ENCODE measurements at places on chromosomes 16 and 17.

DNA sequence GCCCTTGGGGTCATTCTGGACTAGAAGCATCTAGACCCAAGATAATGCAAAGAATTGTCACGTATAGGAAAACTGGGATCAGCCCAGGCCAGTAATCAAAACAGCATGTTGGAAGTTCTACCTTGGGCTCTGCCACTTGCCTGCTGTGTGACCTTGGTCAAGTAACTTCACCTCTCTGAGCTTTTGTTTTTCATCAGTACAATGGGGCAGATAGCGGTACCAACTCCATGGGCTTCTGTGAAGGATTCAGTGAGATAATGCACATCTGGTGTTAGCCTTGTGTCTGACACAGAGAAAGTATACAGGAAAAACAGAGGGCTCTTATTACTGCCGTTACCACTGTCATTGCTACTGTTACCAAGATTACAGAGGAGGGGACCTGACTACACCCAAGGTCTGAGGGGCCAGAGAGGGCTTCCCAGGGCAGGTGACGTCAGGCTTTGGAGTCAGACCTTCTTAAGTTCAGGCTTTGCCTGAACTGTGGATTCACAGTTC is 24.6 kb downstream of the CMIP start:
- DNase-seq, result no peak

GRCh38 chr16:56670620-56670934 is 963 bp downstream of the MT1H start:
- no peak for DNase-seq

DNA sequence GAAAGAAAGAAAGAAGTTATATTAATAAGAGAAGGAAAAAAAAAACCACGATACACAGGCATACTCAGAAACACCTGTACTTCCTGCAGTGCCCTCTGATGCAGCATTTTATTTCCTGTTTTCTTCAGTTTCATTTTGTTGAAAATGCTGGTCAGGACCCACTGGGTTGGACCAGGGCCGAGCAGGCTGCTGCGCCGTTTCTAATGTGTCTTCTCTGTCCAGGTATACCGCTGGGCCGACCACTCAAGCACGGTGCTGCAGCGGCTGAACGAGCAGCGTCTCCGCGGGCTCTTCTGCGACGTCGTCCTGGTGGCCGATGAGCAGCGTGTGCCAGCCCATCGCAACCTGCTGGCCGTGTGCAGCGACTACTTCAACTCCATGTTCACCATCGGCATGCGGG is 8.3 kb downstream of the KLHL36 start:
- DNase-seq, result no peak

GRCh38 chr16:67082100-67082499 is 27.6 kb upstream of the PHAF1 start:
- DNase-seq, result no peak

GRCh38 chr17:50508573-50509460 is 578 bp downstream of the MYCBPAP start:
- DNase-seq, result no peak

DNA sequence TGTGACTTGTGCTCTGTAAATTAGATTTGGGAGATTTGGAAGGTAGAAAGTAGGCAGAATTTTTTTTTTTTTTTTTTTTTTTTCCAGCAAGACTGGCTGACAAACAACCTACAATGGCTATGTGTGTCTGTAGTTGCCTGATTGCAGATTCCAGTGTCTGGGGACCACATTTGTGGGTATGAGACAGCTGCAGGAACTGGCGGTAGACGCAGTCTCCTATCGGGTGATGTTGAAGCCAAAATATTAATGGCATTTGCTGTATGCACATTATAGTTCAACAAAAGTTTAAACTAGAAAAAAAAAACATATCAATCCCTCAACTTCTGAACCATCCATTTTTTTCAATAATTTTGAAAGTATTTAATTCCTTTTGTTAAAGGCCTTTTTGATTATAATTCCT is 665.2 kb downstream of the TOX3 start:
- DNase-seq, result no peak

GRCh38 chr17:10635290-10635689 is 21.8 kb downstream of the MYH3 start:
- no peak for DNase-seq

GRCh38 chr16:53172517-53172916 is 117.7 kb downstream of the CHD9 start:
- no peak for DNase-seq

- DNase-seq, result peak; percentile 57
Observed at GRCh38 chr17:77372444-77373298, 231.9 kb downstream of the SEC14L1 start.

GRCh38 chr17:2207815-2208515 is 95.6 kb downstream of the SMG6 start:
- DNase-seq, result no peak

DNA sequence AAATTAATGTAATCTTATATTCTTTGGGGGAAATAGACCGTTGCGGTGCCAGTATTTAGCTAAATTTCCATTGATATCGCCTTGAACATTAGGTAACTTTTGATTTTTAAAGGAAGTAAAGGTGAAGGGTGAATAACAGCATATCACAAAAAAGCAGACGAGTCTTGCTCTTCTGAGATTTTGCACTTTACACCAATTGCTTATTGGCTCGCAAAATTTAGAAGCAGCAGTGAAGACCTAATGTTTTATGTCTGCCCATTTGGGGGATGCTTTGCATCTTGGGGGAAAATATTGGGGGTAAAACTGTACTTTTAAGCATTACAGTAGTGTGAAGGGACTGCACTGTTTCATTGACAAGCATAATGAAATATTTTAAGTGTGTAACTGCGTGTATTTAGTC is 934 bp downstream of the MAP2K6 start:
- no peak for DNase-seq

DNA sequence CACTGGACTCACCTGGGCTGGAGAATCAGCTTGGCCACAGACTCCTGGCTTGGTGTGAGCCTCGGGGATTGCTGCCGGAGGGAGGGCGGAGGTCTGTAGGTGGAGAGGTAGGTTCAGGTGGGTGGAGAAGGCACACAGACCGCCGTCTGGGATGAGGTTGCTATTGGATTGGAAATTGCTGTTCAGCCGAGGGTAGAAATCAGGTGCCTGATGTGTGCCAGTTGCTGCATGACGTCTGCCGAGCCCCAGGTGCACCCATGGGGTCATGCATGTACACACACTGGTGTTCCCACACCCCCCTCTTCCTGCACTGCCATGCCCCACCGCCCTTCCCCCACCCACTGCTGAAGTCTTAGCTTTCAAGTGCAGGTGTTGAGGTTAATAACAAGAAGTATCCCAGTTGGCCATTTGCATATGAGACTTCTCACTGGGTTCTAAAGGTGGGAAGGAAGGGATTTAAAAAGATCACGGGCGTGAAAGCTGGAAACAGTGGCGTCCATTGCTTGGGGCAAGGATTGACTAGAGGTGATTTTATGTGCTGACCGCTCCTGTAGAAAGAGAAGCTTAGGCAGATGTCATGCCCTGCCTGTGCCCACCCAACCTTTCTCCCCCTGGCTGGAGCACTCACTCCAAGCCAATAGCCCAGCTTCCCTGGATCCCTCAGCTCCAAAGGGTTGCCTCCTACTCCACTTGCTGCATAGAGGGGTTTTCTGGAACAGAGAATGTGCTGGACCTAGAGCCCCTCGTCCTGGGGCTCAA is 193.6 kb downstream of the CCDC182 start:
- DNase-seq, result no peak

- DNase-seq, result peak; percentile 60
Observed at GRCh38 chr17:64063766-64064224, 43.4 kb upstream of the ICAM2 start.

DNA sequence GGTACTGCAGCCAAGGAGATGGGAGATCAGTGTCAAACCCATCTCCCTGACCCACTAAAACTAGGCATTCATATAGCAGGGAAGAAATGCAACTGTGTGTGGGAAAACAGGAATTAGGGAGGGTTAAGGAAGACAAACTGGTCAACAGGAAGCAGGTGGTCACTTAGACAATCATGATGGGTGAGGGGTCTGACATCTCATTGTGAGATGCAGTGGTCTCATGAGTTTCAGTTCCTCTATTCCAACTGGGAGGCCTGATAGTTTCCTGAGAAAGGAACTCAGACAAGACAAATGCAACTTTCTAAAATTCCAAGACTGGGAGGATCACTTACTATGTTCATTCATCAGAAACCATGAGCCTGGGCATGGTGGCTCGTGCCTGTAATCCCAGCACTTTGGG is 361.4 kb upstream of the C16orf82 start:
- DNase-seq, result no peak

GRCh38 chr17:39352511-39352910 is 48.9 kb downstream of the FBXL20 start:
- DNase-seq, result no peak

- no peak for DNase-seq
Observed at GRCh38 chr17:19288453-19288852, 51.3 kb downstream of the EPN2 start.

DNA sequence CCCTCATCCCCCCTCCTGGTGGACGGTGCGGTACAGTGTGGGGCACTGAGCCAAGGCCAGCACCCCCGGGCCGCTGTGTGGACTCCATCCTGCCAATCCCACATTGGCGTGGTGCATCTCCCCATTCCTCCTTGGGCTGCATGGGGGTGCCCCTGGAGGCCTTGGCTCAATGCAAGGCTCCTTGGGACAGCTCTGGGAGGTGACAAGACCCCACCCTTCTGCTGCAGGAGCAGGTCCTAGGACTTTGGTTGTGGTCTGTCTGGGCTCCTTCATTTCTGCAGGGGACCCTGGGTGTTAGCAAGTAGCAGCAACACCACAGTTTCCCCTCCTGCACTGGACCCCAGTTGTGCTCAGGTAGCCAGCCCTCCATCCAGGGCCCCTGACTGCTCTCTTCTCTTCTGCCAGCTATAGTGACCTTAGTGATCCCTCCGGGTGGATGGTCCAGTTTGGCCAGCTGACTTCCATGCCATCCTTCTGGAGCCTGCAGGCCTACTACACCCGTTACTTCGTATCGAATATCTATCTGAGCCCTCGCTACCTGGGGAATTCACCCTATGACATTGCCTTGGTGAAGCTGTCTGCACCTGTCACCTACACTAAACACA is 1.3 kb downstream of the PRSS21 start:
- no peak for DNase-seq

GRCh38 chr16:373848-374615 is 3.7 kb upstream of the MRPL28 start:
- DNase-seq, result no peak

DNA sequence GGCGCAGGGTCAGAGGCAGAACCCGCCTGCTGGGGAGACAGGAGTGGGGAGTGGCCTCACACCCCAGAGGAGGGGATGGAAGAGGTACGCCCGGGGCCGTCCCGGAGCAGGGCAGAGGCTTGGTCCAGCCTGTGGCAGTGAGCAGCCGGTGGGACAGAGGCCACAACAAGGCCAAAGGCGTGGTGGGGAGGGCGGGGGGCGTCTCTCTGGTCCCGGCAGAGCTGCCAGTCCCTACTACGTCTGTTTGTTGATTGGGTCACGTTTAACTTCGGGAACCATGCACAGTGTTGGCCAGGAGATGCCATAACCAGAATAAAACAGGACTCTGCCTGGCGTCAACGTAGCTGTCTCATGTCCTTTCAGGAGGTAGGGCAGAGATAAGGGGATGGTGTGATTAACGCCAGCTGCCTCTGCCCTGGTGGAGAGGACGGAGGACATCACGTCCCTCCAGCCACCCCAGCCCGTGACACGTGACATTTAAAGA is 192.8 kb downstream of the BANP start:
- no peak for DNase-seq

GRCh38 chr17:44014133-44014436 is 678 bp downstream of the TMEM101 start:
- no peak for DNase-seq
